ENCODE measurements at places on chromosomes 2 and 18.

DNA sequence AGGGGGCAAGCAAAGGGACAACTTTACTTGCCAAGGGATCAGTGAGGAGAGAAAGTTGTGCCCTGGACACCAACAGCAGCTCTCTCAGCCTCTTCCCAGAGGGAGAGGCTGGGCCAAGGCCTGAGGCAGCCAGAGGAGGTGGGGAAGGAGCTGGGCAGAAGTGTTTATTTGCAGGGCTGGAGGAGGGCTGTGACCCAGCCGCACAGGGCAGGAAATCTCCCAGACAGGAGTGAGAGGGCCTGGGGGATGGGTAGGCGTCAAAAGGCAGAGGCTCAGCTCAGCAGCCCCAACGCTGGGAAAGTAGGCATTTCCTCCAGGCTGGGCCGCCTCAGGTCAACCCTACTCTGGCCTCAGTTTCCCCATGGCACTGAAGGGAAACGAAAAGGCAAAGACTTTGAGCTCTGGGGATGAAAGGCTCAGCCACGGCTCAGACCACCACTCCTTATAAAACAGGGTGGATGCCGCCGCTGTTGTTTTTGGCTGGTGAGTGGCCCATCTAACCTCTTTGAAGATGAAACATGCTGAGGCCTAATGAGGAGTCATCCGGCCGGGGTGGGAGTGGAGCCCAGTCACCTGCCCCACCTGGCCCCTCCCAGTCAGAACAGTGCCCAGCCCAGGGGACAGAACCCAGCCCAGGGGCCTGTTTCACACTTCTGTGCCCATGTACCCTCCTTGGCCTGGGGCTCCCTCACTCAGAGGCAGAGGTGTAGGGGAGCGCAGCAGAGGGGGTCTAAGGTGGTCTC is 21.9 kb upstream of the SEMA4C start:
- no peak for DNase-seq

- no peak for DNase-seq
Observed at GRCh38 chr2:188416367-188416766, 124.7 kb downstream of the GULP1 start.

DNA sequence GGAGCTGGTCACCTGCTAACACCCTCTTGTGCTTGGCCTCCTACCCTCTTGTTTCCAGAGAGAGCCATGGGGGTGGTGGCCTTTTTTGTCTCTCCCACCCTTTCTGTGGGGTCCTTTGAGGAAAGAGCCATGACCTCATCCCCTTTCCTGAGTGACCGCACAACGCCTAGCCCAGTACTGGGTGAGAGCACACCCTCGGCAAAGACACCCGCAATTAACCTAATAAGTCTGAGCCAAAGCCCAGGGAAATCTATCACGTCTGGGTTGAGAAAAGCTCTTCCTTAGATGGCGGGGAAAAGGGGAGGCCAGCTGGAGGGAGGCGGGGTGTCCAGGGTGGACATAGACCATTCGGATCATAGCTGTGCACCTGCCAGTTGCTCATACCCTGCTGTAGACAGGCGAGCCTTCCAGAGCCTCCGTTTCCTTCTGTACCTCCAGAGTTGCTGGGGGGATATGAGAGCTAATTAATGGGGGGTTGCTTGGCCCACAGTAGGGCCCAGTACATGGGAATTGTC is 93.7 kb upstream of the MCFD2 start:
- DNase-seq: no peak

- no peak for DNase-seq
Observed at GRCh38 chr2:23697256-23698075, 229.5 kb downstream of the ATAD2B start.

GRCh38 chr2:161239326-161240109 is 68.7 kb upstream of the PSMD14 start:
- no peak for DNase-seq

- DNase-seq: no peak
Observed at GRCh38 chr2:11750422-11750821, 4.0 kb downstream of the LPIN1 start.

DNA sequence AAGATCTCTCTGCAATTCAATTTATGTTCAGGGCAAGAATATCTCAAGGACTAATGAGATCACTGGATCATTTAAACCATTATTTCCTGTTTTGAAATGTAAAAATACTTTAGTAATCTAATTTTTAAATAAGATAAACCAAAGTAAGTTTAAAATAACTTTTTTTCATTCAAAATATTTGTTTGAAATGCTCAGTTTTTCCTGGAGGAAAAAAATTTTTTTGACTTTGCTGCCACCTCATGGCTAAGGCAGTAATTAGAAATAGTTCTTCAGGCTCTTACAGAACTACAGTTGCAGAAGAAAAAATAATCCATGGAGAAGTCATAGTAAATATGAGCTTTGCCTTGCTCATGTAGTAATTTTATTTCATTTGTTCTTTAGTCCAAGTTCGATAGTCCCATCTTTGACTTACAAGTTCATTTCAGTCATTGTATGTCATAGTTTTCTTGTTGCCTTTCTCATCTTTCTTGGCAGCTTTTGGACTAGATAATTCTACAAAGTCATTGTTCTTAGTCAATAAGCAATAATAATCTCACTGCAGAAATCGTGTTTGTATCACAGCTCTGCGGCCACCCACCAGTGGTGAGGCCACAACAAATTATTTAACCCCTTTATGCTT is 127.4 kb downstream of the DPP4 start:
- DNase-seq: no peak

GRCh38 chr2:111030260-111030891 is 90.3 kb upstream of the BCL2L11 start:
- DNase-seq: no peak

GRCh38 chr2:219509780-219510511 is 4.3 kb upstream of the ASIC4 start:
- peak; percentile 16 for DNase-seq

GRCh38 chr2:214377286-214377624 is 33.6 kb upstream of the VWC2L start:
- no peak for DNase-seq

GRCh38 chr2:174106736-174107135 is 141.6 kb upstream of the SP3 start:
- DNase-seq: no peak

- no peak for DNase-seq
Observed at GRCh38 chr18:36352384-36352783, 54.9 kb downstream of the FHOD3 start.

DNA sequence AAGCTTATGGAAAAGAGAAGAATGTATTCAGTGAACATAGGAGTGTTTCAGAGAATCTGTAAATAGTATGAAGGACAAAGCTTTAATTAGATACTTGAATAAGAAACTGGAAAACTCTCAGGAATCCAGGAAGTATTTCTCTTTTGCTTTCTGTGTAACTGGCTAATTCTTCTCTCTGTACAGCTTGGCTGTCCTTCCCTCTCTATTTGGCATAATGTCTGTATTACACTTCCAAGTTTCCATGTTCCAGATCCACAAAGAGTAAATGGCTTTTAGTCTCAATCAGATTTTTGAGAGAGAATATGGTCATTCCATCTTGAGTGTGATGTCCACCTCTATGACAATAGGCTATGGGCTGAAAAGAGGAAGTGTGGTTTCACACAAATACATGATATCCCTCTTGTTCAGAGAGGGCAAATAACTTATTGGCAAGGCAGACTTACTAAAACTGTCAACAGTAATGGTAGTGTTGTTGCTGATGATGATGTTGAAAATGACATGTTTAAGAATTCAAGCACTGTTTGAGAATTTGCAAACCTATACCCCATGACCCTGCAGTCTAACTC is 129.2 kb upstream of the ERBB4 start:
- DNase-seq: no peak

- DNase-seq: no peak
Observed at GRCh38 chr2:65018141-65018582, 29.0 kb downstream of the SLC1A4 start.

DNA sequence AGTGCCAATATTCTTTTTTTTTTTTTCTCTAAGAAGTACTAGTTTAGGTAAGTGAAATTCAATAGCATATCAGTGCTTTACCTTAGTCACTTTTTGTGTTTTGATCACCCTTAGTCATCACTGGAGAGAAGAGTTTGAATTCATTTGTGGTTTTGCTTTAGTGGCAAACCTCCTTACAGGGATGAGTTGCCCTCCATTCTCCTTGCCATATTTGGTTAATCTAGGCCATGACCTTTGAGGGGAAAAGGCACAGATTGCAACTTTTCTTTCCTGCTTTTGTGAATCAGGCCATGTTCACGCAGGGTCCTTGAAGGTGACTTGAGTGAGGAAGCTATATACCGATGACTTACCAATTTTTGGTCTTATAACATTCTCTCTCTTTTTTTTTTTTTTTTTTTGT is 34.4 kb downstream of the PLEKHA3 start:
- no peak for DNase-seq

DNA sequence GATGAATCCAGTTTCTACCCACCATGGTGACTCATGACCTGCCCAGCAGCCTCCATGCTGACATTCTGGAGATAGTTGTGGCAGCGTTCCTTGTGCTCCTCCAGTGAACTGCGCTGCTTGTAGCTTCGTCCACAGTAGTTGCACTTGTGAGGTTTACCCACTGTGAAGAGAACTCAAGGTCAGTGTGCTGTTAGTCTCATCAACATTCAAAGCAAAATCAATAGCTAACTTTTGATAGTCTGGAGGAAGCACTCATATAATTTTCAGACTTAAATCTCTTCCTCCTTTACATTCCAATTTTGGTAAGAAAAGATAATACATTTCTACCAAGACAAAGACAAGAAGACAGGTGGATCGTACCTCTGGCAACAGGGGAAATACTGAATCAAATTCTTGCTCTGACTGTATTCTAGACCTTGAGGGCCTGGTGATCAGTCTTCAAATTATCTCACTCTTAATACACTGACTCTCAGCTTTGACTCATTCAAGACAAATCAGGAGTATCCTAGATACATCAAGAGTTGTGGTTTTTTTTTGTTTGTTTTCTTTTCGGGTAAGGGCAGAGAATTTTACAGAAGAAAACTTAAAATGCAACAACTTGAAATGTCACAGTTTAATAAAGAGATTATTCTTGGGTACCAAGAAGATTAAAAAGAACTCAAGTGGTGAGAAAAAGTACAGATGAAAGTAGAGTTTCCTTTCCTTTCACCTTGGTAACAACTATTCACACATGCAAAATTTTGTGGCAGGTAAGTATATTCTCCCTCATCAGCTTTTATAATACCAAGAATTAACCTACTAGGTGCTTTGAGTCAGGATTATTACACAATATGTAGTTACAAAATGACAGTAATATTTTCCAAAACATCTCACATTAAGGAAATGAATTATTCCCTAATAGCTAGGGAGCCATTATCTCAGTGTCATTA is 129.2 kb downstream of the IKZF2 start:
- DNase-seq: no peak

DNA sequence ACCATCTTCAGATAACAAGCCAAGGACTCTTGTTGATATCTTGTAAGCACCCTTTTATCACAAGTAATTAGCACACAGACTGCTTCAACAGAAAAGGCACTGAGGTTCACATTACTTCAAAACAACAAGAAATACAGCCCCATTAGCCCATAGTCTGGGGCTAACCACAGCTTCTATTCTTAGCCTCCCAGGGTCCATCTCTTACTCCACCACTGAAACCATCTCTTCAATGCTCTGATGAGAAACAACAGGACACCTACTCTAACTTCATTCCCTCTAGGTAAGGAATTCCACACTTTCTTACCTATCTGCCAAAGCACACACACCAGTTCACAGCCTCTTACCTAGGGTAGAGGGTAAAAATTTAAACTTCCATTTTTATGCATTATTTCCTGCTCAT is 26.4 kb upstream of the CYTIP start:
- DNase-seq: no peak

GRCh38 chr2:28021898-28022297 is 131.4 kb downstream of the BABAM2 start:
- no peak for DNase-seq

- no peak for DNase-seq
Observed at GRCh38 chr2:33104726-33105125, 158.0 kb downstream of the LTBP1 start.

DNA sequence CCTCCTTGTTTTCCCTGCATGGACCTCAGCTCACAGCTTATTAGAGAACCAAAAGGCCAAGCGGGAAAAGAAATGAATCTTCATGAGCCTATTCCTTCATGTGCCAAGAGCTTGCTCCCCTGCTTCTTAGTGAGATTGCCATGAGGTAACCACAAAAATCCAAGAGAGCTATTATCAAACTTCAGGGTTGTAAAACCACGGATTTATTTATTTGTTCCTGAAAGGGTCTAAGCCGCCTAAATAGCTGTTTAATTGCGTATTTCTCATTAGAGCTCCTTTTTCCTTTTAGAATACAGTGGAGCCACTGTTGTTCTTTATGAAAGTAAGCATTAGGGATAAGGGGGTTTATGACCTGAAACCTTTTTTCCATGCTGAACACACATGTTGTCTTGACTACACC is 58.0 kb downstream of the SRD5A2 start:
- no peak for DNase-seq

- no peak for DNase-seq
Observed at GRCh38 chr18:78208461-78208860, 771.2 kb upstream of the SALL3 start.

GRCh38 chr18:3089579-3089978 is 76.6 kb upstream of the LPIN2 start:
- DNase-seq: no peak

DNA sequence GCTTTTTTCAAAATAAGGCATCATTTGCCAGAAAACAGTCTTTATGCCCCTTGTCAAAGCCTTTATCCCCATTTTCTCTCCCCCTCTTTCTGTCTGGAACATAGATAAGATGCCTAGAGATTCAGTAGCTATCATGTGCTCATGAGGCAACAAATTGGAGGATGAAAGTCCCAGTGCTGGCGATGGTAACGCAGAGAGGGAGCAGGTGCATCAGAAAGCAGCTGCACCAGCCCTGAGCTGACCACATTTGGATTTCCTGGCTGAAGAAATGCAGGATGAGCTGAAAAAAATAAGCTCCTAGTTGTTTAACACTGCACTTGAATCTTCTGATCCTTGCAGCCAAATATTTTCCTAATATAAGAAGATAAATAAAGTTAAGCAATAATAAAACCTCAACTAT is 48.0 kb downstream of the LOXHD1 start:
- no peak for DNase-seq

- DNase-seq: no peak
Observed at GRCh38 chr18:40011201-40011600, 1943.8 kb upstream of the PIK3C3 start.

GRCh38 chr2:64720535-64721319 is 67.0 kb upstream of the SERTAD2 start:
- no peak for DNase-seq

DNA sequence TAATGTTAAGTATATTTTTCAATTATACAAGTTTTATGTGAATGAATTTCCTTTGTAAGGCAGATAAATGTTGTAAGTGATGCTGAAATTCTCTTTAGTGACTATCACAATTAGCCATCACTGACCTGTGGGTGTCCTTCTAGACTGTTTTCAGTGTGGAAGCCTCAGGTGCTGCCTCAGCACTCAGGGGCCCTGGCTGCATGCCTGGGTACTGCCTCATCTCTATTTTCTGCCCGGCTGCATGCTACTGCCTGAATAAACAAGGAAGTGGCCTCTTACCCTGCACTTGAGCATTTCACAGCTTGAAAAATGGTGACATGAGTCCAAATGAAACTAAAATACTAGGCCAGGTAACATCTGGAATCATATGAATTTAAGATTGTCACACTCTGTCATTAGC is 787.6 kb upstream of the SALL3 start:
- DNase-seq: no peak

GRCh38 chr2:21710031-21710430 is 586.3 kb downstream of the TDRD15 start:
- no peak for DNase-seq
